ENCODE measurements at places on chromosomes 6 and 20.

DNA sequence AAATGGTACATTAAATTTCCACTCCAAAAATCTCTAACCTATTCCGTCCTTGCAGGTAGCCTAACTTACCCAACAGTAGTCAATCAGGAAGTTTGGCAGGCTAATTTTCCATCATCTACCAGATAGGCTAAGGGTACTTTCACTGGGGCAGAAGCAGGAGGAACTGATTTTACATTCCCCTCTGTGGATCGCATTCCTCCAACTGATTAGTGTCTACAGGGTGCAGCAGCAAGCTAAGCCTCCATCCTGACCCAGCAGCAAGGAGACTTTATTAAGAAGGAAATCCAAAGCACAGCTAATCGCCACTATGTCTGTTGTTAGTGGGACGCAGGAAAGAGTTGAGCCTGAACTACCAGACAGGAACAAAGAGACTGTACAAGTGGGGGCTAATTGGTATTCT, 143.2 kb upstream of the RUNX2 start:
- DNase-seq = no peak

DNA sequence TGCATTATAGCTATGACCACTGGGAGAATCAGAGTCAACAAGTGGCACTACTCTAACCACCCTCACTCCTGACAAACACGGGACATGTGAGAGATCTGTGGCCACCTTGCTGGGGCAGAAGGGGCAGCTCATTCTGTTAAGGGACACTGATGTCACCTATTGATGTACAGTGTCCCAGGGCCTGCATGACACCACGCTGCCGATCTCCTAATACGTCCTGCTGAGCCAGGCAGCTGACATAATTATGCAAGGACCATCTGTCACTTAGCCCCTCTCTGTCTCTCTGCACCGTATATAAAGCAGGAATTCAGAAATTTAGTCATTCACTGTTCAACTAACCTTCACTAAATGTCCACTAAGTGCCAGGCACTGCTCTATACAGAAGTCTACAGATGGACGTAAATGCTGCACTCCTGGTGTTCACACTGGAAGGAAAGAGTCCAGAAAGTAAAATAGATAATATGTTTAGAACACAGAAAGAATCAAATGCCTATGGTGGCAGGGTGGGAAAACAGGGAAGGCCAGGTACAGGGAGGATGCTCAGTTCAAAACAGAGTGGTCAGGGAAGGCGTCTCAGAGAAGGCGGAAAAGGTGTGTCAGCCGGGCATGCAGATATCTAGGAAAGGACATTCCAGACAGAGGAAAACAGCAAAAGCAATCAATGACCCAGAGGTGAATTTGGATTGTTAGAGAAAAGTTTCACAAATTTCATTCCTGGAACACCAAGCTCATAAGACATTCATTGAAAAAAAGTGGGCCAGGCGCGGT, 173.8 kb downstream of the ZNF217 start:
- no peak for DNase-seq

- DNase-seq = no peak
These were observed 603.1 kb downstream of the HACE1 start for GRCh38 chr6:104256646-104257045.

DNA sequence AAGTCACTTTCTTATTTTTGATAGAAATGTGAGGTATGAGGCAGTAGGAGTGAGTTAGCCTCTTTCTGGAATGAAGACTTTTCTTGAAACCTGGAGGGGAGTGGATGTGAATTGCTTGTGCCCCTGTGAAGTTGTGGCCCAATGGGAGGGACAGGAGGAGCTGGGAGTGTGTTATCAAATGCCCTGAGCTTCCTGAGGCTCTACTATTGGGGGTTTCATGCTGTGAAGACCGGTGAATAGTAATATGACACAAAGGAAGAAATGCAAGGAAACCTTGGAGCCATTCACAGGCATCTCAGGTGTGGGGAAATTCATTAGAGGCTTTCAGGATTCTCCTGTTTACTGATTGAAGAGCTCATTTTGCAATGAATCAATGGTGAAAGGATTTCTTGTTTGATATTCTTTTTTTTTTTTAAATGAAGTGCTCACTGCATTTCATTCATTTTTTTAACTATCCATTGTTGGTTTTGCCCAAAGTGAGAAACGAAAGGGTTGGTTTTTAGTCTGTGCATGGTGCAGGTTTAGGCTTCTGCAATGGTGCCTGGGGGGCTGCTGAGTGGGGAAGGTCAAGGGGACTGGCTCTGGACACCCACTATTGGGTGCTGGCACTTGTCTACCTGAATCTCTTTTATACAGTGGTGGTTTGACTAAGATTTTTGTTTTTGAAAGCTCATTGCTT, 8.2 kb downstream of the RNF144B start:
- no peak for DNase-seq

DNA sequence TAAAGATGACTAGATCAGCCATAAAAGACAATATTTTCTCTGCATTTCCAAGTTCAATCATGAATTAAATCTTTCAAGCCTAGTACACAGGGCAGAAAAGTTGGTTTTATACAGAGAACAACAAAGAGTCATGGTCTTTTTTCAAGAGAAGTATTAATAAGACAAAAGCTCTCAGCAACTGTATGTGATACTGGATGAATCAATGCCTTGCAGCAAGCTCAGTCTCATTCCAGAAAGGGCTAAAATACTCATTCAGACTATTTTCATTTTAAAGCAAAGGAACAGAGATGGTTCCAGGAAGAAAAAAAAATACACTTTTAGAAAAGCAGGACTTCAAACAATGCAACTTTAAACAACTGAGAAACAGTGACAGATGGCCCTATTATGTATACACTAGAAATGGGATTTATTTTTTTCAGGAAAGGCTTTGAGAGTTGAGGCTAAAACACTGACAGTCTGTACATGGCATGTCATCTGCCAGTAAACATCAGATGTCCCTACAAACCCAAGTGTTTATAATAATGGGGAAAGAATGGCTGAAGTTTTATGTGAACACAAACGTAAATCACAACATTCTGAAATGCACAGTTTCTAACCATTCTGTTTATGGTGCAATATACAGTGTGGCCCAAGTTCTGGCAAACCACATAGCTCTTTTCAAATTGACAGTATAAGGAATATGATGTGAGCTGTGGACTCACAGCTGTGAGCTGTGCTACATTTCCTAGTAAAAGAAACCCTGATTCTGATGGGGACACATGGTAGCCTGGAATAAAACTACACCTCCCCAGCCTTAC, 114.3 kb upstream of the DST start:
- DNase-seq = no peak

- DNase-seq = no peak
These were observed 5.6 kb upstream of the PSORS1C2 start for GRCh38 chr6:31144296-31144969.

DNA sequence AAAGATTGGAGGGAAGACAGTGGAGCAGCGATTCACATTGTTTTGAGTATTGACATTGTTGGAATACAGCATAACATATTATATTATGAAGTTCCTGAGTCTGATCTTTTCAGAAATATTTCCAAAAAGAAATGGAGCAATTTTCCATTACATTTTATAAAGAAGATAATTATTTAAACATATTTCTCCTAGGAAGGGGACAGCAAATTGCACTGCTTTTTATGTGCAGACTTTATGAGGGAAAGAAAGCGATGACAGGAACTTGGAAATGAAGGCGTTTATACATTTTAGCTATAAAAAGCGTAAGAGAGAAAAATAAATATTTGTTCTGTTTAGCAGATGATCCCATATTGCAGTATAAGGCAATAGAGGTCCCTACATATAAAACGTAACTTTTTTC, 117.0 kb upstream of the EDN1 start:
- DNase-seq = no peak

DNA sequence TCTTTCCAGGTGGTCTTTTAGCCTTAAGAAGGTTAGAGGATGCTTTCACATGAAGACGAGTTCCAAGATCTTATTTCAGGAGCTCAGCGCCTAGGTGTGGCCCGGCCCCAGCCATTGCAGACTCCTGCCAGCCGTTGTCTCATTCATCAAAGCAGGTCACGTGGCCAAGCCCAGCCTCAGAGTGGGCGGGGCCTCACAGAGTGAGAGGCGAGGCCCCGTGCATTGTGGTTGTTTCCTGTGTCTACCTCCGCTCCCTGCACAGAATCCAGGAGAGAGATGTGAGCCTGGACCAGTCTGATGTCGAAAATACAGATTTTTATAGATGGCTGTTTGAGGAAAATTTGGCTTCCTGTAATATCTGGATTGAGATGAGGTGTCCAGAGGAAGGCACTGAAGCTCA, 49.2 kb upstream of the CST5 start:
- no peak for DNase-seq

DNA sequence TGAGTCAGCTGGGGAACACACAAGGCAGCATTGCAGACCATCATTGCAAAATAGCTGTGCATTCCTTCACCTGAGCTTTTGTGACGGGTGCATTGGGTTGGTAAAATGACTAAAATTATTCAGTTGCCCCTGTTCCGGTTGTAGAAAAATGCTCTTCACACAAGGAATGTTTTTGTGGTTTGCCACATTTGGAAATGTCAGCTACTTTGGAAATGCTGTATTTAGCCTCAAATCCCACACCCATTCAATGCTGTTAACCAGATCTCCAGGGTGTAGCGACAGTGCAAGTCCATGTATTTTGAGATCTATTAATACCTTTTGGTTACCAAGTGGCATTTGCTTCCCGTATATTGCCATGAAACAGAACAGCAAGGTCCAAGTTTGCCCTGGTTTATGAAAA, 201.2 kb downstream of the FOXA2 start:
- no peak for DNase-seq

DNA sequence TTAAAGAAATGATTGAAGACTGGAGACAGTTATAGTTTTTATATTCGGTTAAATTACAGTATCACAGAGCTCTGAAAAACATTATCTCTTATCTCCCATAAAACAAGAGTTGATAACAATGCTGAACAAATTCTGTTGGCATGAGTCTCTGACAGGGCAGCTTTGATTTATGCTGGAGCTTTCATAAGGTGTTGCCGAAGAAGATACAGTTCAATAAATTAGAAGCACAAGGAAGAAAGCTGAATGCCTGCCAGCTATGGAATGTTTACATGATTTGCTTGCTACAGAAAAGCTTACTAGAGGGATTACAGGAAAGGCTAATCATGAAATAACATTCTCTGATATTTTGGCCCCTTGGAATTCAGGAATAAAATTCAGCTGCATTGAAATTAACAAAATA, 431.9 kb upstream of the GJE1 start:
- DNase-seq = no peak

DNA sequence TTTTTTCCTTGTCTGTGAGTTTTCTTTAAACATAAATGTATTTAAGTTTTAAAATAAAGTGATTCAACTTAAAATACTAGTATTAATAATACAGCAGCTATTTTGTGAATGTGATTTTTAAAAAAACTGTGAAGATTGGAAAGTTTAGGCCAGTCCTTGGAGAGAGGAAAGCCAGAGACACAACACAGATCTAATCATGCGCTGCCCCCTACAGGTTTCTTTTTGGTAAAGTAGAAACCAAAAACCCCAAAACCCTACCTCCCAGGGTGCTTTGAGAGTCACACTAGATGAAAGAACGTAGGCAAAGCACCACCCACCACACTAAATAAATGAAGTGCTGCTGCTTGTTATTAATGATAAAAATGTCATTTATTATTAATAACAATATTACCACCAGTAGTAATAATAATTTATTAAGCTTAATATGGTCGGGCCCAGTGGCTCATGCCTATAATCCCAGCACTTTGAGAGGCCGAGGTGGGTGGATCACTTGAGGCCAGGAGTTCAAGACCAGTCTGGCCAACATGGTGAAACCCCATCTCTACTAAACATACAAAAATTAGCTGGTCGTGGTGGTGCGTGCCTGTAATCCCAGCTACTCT, 33.7 kb downstream of the SLC9A8 start:
- DNase-seq = no peak

GRCh38 chr20:1438361-1438760, 28.3 kb downstream of the NSFL1C start:
- no peak for DNase-seq

DNA sequence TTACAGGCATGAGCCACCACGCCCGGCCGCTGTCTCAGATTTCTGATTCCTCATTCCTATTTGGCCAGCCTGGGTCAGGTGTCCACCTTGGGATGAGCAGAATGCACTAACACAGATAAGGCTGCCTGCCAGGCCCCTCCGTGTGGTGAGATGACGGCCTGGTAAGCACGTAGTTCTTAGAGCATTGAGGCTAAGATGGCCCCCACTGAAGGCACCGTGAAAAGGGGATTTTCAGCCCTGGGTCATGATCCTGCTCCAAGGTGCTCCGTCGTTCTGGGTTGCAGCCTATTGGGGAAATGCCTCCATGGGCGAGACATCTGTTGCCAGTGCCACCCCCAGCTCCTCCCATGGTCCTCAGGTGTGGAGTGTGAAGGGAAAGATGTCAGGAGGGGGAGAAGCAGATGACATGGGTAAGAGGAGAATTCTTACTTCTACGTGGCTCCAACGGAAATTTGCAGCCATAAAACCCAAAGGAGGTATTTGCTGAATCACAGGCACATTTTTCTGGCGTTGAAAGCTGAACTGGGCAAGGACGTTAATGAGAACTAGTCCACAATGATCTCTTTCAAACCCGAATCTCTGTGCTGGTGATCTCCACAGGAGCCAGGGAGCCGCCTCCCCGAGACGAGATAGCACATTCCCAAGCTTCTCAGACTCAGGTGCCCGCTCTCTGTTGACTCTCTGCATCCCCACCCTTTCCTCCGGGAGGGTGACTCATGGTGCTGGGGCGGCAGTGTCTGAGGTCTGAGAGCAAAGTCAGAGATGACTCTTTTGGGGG, 34.0 kb upstream of the BMP6 start:
- no peak for DNase-seq

DNA sequence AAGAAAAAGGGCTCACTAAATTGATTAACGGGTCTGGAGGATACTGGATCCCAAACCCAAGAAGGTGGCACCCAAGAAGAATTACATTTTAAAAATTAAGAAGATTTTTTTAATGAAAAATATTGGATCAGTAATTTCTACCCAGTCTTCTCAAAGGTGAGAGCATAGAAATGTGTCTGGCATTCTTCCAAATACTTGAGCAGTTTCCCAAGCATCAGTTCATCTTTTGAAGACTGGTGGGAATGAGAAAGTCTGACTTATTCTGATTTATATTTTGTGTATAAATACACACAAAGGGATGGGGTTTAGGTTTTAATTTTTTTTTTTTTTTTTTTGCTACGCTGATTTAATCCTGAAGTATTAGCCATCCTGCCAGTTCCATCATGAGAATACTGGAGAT, 3.3 kb downstream of the MGME1 start:
- no peak for DNase-seq

GRCh38 chr6:139288496-139289040, 3.2 kb downstream of the TXLNB start:
- no peak for DNase-seq

GRCh38 chr6:12608874-12609273, 107.7 kb upstream of the PHACTR1 start:
- DNase-seq = no peak

- no peak for DNase-seq
These were observed 52.6 kb downstream of the THBS2 start for GRCh38 chr6:169200893-169201514.

- no peak for DNase-seq
These were observed 108.3 kb downstream of the TNFAIP3 start for GRCh38 chr6:137975188-137975940.

- DNase-seq = no peak
These were observed 996.8 kb upstream of the CITED2 start for GRCh38 chr6:140370976-140371870.

All from C1 segment of cervical spinal cord (tissue), 14 donors.